Spleen (tissue), 13 donors: ENCODE measurements at places on chromosomes 6 and 20.
A peak's percentile ranks its signal among the peaks of the same experiment; 100 is the strongest.

DNA sequence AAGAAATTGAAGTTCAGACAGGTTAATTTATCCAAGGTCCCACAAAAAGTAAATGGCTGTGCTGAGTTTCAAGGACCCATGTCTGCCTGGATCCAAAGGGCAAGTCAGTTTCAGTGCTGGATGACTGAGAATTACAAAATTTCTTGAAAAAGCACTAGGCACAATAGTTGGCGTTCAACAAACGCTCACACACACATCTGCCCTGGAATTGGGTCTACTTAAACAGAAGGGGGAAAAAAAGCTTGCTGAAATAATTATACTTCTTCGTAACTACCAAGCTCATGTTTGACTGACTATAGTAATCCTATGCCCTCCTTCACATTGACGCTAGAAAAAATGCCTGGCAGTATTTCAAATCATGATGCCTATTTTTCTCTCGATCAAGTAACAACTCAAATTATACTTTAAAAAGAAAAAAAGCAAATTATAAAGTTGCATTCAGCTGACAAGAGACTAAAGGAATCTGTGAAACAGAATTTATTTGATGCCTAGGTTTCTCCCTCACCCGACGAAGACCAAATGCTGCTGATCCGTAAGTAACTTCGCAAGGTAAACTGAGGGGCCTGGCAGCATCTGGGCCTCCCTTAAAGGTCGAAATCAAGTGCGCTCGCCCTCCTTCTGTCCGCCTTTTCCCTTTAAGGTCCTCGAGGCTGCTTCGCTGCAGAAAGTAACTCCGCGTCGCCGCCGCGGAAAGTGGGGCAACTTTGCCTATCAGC, 650 bp upstream of the CD2AP start:
- H3K27ac ChIP-seq, result peak overlapping the region; percentile 96
- H3K36me3 ChIP-seq, result no peaks in the 10 kb centered on the region
- DNase-seq, result no peak
- H3K4me1 ChIP-seq, result peaks cover 44% of the 10 kb centered on the region
- H3K4me3 ChIP-seq, result peak overlapping the region; percentile 75

- no peak overlapping the region for H3K4me3 ChIP-seq
- H3K4me1 ChIP-seq, result no peaks in the 10 kb centered on the region
- H3K27ac ChIP-seq, result no peak overlapping the region
- H3K27me3 ChIP-seq, result no peaks in the 10 kb centered on the region
Observed at GRCh38 chr6:68343901-68344300, 291.2 kb upstream of the ADGRB3 start.

GRCh38 chr20:44970243-44970757, 4.0 kb downstream of the STK4 start:
- H3K4me3 ChIP-seq, result no peak overlapping the region
- DNase-seq, result no peak
- no peaks in the 10 kb centered on the region for H3K27me3 ChIP-seq
- peak overlapping the region; percentile 60 for H3K27ac ChIP-seq

DNA sequence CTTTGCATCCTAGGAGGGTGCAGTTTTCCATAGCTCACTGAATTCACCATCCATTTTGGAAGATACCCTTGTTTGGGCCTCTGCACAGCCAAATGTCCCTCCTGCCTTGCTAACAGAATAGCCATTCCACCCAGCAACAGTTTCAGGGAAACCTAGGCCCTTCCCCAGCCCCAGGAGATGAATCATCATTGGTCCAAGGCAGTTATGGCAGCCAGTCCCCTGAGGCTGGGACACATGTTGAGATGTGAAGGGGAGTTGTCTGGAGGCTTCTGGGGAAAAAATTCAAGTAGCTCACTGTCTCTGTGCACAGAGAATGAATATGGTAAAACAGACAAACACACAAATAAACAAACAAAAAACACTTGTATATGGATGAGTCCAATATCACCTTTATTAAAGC, 17.4 kb upstream of the SIRPB2 start:
- no peak for DNase-seq
- H3K36me3 ChIP-seq, result no peaks in the 10 kb centered on the region
- no peaks in the 10 kb centered on the region for H3K4me1 ChIP-seq
- no peak overlapping the region for H3K4me3 ChIP-seq
